NCI-H226 (cell line): ENCODE measurements at places on chromosomes 6 and 20.

- DNase-seq, result no peak
Measured at GRCh38 chr6:154822947-154823558, 89.8 kb downstream of the SCAF8 start.

DNA sequence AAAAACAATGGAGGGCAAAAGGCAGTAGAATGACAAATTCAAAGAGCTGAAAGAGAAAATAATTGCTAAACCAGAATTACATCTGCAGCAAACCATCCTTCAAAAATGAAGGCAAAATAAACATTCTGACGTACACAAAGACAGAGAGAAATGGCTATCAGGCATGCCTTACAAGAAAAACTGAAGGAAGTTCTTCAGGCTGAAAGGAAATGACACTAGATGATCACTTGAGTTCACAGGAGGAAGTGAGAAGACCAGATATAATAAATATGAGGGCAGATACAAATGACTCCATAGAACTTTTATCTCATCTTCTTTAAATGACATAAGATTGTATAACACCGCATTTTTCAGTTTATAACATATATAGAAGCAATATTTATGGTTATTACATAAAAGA, 30.0 kb downstream of the DZANK1 start:
- no peak for DNase-seq

- no peak for DNase-seq
Measured at GRCh38 chr6:166620478-166621113, 6.5 kb downstream of the RPS6KA2 start.

- DNase-seq, result no peak
Measured at GRCh38 chr20:51061418-51062045, 38.6 kb upstream of the KCNG1 start.

DNA sequence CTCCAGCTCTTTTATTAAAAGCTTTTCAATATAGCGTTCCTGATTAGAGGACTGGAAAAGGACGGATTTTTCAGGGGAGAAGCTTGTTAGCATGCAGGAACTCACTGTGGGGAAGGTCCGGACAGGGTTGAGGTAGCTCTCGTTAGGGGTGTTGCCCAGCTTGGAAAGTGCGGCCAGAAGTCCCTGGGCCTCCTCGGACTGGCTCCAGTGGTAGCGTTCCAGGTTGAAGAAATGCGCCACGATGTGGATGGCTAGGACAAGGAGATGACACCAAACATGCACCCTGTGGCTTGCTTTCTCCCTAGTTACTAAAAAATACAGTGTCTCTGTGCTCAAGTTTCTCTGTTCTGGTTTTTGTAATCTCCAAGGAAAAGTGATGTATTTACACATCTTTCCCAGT, 12.5 kb downstream of the NOX3 start:
- no peak for DNase-seq

DNA sequence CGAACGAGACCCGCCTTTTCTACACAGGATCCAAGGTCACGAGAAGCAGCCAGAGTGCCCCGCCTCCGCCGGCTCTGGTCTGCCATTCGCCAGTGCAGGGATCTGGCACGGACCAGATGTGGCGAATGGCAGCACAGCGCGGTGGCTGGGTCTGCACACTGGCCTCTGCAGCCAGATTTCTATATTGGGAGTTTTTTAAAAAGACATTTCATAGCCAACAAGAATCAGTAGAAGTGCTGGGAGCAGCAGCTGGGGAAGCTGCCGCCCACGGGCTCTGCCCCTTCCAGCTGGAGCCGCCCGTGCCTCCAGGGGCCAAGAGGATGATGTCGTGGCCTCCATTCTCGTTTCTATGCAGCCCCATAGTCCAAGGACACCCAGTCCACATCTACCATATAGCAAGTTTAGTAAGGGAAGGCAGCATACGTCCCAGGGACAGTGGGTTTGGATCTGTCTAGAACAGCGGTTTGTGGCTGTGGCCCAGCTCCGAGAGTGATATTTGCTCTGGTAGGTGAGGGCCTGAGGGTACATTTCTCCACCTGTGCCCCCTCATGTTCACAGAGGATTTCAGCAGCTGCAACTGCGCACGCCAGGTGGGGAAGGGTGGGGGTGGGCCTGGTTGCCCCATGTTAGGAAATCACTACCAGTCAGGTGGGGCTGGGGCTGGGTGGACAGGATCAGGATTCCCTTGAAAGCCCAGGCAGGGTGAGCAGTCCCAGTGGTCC, 333.7 kb downstream of the ZFAND3 start:
- no peak for DNase-seq

DNA sequence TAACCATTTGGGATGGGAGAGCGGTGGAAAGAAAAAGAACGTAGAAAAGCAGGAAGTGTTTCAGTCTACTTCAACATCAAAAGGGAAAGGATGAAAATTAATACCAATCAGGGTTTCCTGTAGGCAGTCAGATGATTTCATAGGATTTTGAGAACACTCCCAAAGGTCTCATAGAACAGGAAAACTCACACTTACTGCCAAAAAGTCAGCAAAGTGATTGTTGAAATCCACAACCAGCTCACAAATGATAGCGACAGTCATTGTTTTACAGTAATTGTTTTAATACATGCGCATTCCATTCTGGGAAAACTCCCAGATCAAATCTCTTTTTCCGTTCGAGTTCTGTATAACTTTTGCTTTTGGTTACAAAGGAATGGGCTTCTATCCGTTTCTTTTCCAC, 5.3 kb upstream of the CNKSR3 start:
- no peak for DNase-seq

DNA sequence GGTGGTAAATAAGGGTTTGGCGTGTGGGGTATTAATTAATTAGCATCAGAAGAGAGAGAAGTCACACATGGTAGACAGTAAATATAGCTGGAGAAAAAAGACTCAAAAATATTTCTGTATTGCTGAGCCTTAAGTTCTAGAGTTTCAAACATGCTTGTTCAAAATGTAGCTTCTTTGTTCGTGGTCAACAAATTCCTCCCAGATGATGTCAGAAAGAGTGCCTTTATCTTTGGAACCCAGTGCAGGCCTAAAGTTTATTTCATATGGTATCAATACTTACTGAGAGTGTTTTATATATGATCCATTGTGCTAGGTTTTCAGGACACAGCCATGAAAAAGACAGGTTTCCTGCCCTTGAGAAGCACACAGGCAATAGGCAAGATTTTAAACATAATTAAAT, 18.3 kb downstream of the MARCKS start:
- DNase-seq, result peak; percentile 63

GRCh38 chr6:27144740-27145079, 102.8 kb upstream of the PRSS16 start:
- no peak for DNase-seq

GRCh38 chr20:35583636-35584560, 31.7 kb upstream of the SPAG4 start:
- DNase-seq, result no peak

DNA sequence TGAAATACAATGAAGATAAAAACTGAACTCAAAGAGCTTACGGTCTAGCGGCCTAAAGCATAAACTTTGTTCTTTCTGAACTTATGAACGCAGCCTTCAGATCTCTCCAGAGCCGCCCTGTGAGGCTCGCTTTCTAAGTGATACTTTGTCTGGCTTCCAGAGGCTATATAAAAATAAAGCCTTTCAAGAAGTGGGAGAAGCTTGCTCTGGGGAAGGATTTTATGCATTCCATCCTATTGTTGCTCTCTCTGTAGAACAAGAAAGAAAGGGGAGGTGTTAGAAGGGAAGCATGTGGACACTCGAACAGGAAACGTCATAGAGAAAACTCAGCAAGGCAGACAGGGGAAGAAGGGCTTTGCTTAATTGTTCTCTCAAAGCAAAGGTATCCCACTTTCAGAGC, 77.0 kb downstream of the TBX18 start:
- no peak for DNase-seq

GRCh38 chr6:776528-776931, 83.6 kb upstream of the EXOC2 start:
- no peak for DNase-seq

- DNase-seq, result no peak
Measured at GRCh38 chr6:167574431-167575151, 249.7 kb downstream of the TTLL2 start.

- no peak for DNase-seq
Measured at GRCh38 chr6:159094444-159095252, 49.9 kb upstream of the TAGAP start.

DNA sequence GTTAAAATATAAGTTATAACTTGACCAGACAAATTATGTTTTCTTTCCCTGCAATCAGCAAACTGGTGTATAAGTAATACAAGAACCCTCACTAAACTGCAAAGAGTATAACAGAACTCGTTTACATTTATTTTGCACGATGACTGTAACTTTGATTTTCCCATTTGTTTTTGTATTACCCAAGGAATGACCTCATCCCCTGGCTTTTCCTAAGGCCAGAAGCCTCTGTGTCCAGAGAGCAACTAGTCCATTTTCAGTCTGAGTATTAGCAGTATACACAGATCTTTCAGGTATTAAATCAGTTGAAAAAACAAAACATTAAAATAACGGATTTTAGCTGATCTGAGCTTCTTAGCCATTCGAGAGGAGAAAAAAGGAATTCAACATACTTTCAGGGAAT, 17.2 kb downstream of the COL19A1 start:
- DNase-seq, result no peak
